Breast epithelium (tissue), 4 donors: ENCODE measurements at places on chromosomes 12 and 14. TPM values are rescaled to one million over a fixed set of nuclear protein-coding genes. Genes with fewer than 3 reads are reported as not detected.

The WIF1 gene
- 23.4 TPM for total RNA-seq

- H3K4me3 ChIP-seq: no peak overlapping the region
- no peak for DNase-seq
- H3K4me1 ChIP-seq: no peaks in the 10 kb centered on the region
These were observed 89.1 kb downstream of the BBS10 start for GRCh38 chr12:76259106-76259505.

DNA sequence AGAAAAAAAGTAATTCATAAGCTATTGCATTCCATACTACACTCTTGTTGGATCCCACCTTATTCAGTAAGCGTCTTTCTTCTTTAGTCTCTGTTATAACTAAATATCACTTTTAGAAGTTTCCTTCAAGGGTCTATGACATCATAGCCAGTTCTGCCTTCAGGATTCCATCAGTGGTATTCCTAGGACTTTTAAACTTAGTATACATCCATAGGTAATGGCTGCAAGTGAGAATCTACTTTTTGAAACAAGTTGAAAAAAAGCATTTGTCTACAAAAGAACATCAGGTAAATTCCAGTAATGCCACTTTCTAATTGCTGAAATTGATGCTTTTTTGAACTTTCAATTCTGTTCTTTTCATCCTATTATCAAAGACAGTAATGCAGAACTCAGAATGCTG is at the start of gene FSCB:
Gene FSCB (minus strand): TSS at position 101 of the 400 bp plus-strand sequence. CDS start 296 bp downstream, outside the sequence.
- H3K4me1 ChIP-seq: no peaks in the 10 kb centered on the region
- no peak within 1 kb of the TSS for H3K27ac ChIP-seq
- no peak for DNase-seq
- H3K36me3 ChIP-seq: no peaks in the 10 kb centered on the region
- H3K4me3 ChIP-seq: no peak within 1 kb of the TSS
- H3K27me3 ChIP-seq: no peaks in the 10 kb centered on the region

DNA sequence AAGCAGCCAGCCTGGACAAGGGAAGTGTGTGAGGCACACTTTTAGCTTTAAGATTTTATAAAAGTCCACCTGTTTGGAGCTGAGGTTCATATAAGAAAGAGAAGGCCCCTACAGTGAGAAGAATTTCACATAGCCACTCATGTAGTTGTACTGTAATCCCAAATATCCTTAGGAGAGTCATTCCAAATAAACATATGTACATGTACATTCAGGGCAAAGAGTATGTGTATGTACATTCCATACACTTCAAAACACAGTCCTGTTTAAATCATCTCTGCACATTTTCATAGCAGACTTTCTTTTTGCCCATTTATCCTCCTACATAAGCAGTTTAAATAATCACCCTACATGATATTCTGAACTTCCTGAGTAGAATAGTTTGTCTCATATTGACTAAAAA is 87.6 kb downstream of the GPR65 start:
- no peaks in the 10 kb centered on the region for H3K27me3 ChIP-seq
- H3K36me3 ChIP-seq: no peaks in the 10 kb centered on the region
- no peak for DNase-seq
- H3K27ac ChIP-seq: no peak overlapping the region
- no peaks in the 10 kb centered on the region for H3K4me1 ChIP-seq

DNA sequence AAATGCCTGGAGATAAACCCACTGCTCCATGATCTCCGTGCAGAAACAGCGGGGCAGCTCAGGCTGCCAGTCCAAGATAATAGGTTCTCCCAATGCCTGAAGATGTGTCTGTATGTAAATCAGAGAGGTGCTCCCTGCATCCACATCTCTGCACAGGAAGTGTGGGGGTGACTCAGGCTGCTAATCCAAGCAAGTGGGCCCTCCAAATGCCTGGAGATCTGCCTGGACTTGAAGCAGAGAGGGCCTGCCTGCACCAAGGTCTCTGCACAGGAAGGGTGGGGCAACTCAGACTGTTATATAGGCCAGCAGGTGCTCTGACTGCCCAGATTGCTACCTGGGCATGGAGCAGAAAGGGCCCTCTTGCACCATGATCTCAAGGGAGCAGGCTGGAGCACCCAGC is 504.7 kb downstream of the LRFN5 start:
- H3K36me3 ChIP-seq: no peaks in the 10 kb centered on the region
- H3K27ac ChIP-seq: no peak overlapping the region
- H3K4me1 ChIP-seq: no peaks in the 10 kb centered on the region
- no peaks in the 10 kb centered on the region for H3K27me3 ChIP-seq
- no peak overlapping the region for H3K4me3 ChIP-seq

GRCh38 chr12:80032946-80033345 is 66.4 kb upstream of the OTOGL start:
- no peak overlapping the region for H3K4me3 ChIP-seq
- no peaks in the 10 kb centered on the region for H3K27me3 ChIP-seq
- no peaks in the 10 kb centered on the region for H3K36me3 ChIP-seq
- peak overlapping the region; percentile 38 for H3K27ac ChIP-seq
- DNase-seq: no peak

DNA sequence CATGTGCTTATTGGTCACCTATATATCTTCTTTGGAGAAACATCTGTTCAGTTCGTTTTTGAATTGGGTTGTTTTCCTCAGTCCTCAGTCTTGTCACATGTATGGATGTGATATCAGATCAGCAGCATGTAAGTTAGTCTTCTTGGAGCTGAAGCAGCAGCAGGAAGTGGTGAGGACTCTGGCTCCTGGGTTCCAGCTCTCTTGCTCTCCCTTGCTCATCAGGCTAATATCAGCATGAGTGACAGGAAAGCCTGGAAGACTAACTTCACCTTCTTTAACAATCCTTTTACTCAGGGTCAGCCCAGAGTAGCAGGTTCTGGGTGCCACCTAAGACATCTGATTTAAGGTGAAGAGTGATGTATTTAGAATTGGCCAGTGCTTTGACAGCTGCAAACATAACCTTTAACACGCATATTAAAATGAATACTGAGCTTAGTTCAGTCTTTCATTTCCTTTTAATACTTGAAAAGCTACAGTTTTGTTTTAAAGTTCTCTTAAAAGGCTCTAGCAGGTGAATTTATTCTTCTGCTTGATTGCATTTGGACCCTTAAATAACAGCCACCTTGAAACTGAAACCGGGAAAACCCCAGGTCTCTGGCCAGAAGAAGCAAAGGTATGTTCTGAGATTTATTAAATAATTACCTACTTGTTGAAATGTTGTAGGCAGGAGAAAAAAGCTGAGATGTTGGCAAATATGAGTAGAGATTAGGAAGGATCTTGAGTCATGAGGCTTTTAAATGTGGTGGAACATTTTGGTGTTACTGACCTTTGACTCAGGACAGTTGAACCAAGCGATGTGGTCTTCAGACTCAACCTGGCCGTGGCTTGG is 54.3 kb downstream of the DRAM1 start:
- H3K36me3 ChIP-seq: no peaks in the 10 kb centered on the region
- H3K27ac ChIP-seq: no peak overlapping the region
- H3K27me3 ChIP-seq: no peaks in the 10 kb centered on the region

- H3K27ac ChIP-seq: no peak overlapping the region
- H3K36me3 ChIP-seq: no peaks in the 10 kb centered on the region
- peaks cover 6% of the 10 kb centered on the region for H3K4me1 ChIP-seq
- H3K27me3 ChIP-seq: no peaks in the 10 kb centered on the region
These were observed 4.7 kb downstream of the DNAJC14 start for GRCh38 chr12:55824726-55825125.

GRCh38 chr12:119229205-119229604 is 50.5 kb downstream of the HSPB8 start:
- H3K27me3 ChIP-seq: peaks cover 7% of the 10 kb centered on the region
- no peak overlapping the region for H3K27ac ChIP-seq
- H3K4me1 ChIP-seq: no peaks in the 10 kb centered on the region
- DNase-seq: no peak
- H3K4me3 ChIP-seq: no peak overlapping the region

DNA sequence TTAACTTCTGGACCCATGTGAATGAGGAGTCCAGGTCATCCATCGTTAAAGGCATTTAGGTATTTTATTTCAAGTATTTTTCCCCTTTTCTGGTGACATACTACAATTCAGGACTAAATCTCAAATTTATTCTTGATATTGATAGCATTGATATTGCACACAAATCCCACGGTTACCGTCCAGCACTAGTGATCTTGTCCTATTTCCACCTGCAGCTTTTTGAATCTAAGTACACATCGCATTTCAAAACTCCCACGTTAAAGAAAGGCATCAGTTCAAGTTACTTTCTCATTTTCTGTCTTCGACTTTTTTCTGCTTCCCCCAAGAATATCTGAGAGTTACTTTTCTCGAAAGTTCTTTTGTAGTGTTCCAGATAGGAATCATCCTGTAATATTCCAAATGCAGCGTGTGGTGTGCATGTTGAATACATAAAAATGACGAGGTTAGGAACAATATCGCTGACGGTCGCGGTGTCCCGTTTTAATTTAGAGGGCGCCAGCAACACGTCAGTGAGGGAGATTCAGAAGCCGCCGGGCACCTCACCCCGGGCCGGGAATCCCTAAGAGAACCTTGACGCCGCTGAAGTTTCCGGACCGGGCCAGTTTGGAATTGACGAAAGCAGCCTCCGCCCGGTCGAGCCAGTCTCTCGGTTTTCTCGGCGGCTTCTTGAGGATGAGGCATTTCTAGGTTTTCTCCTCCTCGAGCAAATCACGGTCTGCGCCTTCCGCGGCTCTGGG is 569 bp upstream of the RGS6 start:
- H3K27me3 ChIP-seq: peaks cover 17% of the 10 kb centered on the region

- no peaks in the 10 kb centered on the region for H3K4me1 ChIP-seq
- no peaks in the 10 kb centered on the region for H3K36me3 ChIP-seq
- DNase-seq: no peak
- no peak overlapping the region for H3K27ac ChIP-seq
- H3K4me3 ChIP-seq: no peak overlapping the region
- H3K27me3 ChIP-seq: no peaks in the 10 kb centered on the region
These were observed 8.0 kb upstream of the CERS5 start for GRCh38 chr12:50174971-50175715.

DNA sequence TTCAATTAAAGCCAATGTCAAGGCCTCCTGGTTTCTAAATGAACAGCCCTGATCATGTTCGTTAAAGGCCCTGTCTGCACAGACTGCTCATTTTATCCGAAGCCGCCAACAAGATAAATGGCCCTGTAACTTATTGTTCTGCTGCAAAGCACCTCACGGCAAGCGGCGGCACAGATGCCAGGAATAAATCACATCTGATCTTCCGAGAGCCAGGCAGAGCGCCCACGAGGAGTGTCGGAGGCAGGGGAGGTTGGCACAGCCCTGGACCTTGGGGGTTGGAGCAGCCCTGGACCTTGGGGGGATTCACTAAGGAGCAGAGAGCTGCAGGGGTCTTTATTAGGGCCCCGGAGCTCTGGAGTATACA is 110.5 kb downstream of the SCARB1 start:
- H3K27ac ChIP-seq: peak overlapping the region; percentile 27
- DNase-seq: no peak

- no peaks in the 10 kb centered on the region for H3K36me3 ChIP-seq
- no peak overlapping the region for H3K27ac ChIP-seq
- no peak overlapping the region for H3K4me3 ChIP-seq
- no peak for DNase-seq
These were observed 91.7 kb upstream of the SEL1L start for GRCh38 chr14:81625343-81625742.

GRCh38 chr12:71492604-71493003 is 53.0 kb downstream of the LGR5 start:
- no peak overlapping the region for H3K27ac ChIP-seq
- no peaks in the 10 kb centered on the region for H3K27me3 ChIP-seq
- no peak for DNase-seq
- H3K36me3 ChIP-seq: no peaks in the 10 kb centered on the region
- no peaks in the 10 kb centered on the region for H3K4me1 ChIP-seq

The SMOC1 gene
- 2.9 TPM for total RNA-seq

The MYF5 gene
- total RNA-seq: not detected
